NCI-H1048 (cell line): ENCODE measurements at places on chromosomes 5 and 9.

GRCh38 chr5:149526845-149527590 lies 24.2 kb downstream of the CSNK1A1 start:
- no peak for DNase-seq

DNA sequence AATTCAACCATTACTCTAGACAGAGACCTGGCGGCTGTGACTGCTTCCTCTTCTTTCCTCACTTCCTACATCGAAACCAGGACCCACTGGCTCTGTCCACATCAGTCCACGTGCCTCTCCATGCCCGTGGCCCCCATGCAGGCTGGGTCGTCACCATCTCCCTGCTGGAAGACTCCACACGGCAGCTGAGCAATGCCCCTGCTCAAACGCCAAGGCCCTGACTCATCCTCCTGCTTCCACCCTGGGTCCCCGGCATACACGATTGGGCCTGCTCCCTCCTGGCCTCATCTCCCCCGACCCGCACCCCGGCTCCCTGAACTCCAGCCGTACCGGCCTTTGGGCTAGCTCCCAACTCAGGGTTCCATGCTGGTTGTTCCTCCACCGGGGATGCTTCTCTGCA lies 67.2 kb upstream of the IER5L start:
- DNase-seq = no peak

DNA sequence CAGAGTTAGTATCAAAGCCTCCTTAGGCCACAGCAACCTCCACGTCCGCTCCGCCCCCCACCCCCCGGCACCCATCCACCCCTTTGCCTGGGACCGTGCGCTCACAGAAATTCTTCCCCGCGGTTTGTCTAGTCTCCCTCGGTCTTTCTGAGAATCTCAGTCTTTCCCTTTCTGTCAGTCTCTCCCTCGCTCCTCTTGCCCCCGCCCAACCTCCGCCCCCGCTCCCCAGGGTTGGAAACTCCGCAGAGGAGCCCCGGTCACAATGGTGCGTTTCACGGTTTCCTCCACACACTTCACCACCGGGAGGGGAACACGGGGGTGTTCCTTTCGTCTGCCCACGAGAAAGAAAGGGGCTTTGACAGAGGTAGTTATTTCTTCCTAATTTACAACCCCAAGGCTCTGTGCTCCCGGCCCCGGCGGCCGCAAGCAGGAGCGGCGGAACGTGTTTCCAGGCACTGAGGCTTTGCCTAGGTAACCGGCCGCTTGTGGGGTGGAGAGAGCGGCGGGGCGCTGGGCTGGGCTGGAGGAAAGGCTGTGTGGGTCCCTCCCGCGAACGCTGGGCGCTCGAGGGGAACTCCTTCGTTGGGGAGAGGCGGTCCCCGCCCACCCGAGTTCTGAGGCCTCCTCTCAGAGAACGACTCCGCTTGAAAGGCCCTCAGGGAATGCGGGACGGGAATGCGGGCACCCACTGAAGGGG lies 2.1 kb downstream of the NR4A3 start:
- no peak for DNase-seq

- DNase-seq = no peak
These were observed 60.1 kb upstream of the TGFBR1 start for GRCh38 chr9:99044827-99045226.

- DNase-seq = no peak
These were observed 22.3 kb downstream of the KLF9 start for GRCh38 chr9:70392189-70392588.

DNA sequence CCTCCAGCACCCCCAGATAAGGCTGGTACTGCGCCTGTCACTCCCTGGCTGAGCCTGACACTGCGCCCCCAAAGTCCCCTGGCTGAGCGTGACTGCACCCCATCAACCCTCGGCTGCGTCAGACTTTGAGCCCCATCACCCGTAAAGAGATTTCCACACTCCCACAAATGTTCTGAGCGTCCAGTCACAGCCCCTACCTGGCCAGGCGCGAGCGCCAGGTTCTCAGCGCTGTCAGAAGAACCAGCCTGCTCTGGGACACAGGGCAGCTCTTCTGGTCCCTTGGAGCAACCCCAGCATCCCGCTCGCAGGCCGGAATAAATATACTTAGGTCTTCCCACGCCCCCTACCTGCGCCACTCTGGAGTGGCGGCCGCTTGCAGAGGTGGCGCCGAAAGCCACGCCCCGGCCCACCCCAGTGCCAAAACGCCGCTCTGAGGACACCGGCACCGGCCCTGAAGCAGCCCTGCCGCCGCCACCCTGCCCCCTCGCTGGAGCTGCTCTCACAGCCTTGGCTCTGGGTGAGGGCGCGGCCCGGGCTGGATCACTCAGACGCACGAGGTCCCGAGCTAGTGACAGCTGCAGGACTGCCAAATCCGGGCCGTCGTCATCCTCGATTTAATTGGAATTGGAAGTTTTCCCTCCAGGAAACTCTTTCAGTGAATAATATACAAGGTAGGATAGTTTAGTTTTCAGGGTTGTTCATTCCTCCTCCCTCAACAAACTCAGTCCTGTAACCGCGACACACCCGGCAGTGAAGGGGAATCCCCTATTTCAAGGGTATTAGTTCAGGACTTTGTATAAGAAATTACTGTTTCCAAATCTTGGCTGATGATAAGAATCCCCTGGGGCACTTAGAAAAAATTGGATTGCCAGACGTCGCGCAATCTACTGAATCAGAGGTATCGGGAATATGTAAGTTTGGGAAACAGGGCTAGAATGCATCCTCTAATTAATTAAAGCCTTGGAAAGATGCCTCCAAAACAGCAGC lies 1.2 kb upstream of the CEMIP2 start:
- no peak for DNase-seq

- DNase-seq = peak; percentile 30
These were observed 47.4 kb downstream of the RNF180 start for GRCh38 chr5:64213011-64213410.

DNA sequence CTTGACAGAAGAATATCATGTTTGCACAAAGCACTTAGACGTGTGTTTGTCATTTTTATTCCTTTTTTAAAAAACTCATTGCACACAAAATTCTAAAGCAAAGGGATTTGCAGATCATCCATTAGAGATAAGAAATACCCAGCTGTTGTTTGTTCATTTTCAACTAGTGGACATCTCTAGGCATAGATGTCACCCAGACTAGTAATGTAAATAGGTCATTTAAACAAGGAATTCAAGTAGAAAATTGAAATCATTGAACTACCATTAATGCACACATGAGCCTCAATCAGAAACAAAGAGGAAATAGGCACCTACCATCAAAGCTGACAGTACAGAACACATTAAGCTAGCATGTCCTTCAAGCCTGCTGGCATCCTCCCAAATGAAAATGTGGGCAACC lies 107.3 kb downstream of the OR2K2 start:
- DNase-seq = no peak

GRCh38 chr9:134144801-134145200 lies 8.9 kb downstream of the WDR5 start:
- DNase-seq = no peak
